ENCODE measurements at places on chromosomes 6 and 20.

DNA sequence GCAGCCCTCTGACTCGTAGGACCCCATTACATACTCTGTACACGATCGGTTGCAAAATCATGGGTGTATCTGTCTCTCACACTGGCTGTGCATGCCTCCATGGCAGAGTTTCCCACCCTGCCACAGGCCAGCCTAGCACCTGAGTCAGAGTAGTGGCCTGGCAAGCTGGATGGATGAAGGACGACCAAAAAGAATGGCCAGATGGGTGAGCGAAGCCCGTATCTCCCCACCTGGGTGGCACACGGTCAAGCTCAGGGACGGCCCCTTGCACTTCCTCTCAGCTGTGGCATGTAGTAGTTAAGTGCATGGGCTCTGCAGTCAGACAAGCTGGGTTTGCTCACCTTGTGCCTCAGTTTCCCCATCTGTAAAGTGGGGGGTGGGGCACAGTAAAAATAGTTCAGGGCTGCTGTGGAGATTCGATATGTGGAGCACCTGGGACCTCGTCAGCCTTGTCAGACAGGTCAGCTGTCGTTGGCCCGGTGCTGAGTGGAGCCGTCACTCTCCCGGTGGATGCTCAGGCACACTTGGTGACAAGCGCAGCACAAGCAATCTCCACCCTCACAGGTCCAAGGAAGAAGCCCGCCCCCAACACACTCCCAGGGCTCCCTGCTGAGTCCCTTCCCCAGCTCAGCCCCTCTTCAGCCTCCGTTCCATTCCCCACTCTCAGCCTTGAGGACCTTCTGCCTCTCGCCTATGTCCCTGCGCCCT is 12.6 kb downstream of the CPNE5 start:
- DNase-seq = no peak

DNA sequence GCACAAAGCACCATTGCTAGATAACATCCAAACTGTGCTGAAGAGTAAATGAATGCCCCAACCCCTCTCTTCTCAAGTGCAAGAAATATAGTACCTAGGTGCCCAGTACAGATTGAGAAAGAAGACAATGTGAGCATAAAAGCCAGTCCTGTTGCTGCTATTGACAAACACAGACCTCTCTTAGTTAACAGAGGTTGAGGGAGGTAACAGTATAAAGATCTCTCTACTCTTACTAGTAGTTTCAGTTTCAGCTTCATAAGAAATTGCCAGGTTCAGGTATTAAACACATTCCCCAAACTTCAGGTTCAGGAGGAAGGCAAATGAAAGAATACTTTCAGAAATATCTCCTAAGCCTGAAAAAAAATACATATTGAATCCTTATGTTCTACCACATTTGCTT is 31.4 kb downstream of the TBC1D32 start:
- no peak for DNase-seq

DNA sequence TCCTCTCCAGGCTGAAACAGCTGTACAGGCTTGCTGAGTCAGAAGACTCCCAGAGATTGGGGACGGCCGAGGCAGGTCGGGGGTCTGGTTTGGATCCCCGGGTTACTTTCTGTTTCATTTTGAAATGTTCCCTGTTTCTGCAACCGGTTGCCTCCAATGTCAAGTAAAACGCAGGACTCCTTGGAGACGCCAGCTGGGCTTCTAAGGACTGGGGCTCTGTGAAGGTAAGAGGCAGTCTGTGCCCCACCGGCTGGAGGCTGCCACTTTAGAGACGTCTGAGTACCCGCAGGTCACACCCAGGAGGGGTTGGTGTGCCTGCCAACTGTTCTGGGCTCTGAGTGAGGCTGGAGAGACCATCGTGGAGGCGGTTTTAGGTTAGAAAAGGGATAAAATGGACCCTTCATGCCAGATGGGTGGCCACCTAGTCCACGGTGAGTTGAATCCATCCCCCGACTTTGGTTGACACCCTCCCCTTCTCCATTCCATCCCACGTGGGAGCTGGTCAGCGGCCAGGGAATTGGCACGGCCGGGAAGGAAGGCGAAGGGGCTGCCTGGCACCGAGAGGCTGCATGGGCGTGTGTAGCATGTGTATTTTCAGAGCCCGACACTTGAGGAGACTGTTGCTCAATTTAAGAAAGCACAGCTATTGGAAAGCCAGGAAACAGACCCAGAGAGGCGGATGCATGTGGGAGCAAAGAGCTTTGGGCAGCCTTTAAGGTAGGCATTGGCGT is 240.9 kb downstream of the PHACTR1 start:
- DNase-seq = peak; percentile 76

GRCh38 chr20:54229566-54230160 is 21.8 kb downstream of the PFDN4 start:
- DNase-seq = no peak

DNA sequence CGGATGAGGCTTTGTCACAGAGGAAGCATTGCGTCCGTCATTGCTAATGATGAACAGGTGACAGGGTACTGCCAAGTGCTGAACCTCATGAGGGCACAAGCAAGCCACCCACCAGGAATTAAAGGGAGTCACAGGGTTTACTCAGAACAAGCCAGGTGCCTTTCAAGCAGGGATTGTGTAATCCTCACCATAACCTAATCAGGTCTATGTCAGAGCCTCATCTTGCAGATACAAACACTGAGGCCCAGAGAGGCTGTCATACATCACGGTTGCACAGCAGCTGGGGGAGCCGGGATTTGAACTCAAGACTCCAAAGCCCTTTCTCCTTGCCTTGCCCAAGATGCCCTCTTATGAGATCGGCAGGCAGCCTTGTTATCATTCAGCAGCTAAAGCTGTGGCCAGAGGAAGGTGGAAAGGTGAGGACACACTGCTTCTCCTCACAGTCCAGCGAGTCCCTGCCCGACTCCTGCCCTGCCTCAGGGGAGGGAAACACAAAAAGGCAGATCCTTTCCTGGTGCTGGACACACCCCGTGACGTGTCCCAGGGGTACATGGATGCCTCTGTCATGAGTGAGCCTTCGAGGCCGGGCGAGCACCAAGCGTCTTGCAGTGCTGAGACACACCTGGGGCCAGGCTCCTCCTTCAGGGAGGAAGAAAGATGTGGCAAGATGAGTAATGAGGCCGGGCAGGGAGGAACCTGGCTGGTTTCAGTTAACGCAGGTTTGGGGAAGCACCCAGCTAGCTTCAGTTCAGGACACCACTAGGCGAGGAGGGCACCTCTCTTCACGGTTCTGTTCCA is 214.9 kb downstream of the LY86 start:
- no peak for DNase-seq

- no peak for DNase-seq
Measured at GRCh38 chr6:131270534-131270933, 135.3 kb downstream of the AKAP7 start.

DNA sequence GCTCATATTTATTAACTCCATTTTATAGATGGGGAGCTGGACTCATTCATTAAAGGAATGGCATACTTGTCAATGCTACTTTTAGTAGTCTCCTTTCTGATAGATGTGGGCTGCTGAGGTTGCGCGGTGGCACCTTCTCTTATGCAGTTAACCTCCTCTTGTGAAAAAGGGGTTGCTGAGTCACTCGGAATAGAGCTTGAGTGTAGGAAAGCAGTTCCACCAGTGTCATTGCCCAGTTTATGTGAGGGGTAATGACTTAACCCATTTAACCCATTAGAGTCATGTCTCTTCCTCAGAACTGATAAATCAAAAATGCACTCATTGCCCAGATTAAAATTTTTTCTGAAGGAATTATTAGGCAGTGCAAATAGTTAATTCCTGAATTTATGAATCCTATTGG is 6.3 kb downstream of the MAPK14 start:
- peak; percentile 7 for DNase-seq

DNA sequence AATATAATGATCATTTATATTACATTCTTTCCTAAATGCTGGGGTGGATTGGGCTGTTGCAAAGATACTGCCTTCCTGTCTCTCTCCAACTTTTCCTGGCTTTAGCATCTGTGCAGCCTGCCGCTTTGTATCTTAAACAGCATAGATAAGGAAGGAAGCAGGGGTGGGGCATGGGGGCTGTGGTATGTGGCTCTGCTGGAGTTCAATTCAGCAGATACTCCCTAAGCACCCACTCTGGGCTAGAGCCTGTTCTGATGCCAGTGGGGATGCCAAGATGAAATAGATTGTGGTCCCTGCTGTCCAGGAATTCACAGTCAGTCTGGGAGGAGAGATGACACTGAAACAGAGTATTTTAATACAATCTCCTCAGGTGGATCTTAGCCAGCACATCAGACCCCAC is 56.8 kb downstream of the EIF2S2 start:
- DNase-seq = no peak

DNA sequence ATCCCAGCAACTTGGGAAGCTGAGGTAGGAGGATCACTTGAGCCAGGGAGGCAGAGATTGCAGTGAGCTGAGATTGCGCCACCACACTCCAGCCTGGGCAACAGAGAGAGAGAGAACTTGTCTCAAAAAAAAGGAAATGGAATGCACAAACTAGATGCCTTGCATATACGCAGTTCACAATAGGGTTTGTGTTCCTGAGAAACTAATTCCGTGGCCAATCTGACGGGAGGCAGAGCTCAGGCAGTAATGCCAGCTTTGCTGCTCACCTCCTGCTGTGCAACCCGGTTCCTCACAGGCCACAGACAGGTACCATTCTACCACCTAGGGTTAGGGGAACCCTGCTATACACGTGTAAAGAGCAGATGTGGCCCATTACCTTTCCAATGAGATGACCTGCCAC is 1.4 kb downstream of the CDK5RAP1 start:
- peak; percentile 42 for DNase-seq

DNA sequence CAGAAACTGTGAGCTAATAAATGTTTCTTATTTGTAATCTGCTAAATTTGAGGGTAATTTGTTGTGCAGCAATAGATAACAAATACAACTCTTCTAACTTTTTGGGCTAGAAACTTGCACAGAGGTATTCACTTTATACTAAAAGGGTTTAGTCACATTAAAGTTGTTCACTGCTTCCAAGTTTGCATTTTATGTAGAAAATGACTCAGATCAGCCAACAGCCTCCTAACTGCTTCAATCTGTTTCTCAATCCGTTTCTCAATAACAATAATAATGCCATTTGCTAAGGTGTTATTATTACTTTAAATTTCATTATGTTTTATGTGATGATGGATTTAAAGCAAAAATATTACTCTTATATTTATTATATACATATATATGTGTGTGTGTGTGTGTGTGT is 213.9 kb downstream of the CENPW start:
- DNase-seq = peak; percentile 14

DNA sequence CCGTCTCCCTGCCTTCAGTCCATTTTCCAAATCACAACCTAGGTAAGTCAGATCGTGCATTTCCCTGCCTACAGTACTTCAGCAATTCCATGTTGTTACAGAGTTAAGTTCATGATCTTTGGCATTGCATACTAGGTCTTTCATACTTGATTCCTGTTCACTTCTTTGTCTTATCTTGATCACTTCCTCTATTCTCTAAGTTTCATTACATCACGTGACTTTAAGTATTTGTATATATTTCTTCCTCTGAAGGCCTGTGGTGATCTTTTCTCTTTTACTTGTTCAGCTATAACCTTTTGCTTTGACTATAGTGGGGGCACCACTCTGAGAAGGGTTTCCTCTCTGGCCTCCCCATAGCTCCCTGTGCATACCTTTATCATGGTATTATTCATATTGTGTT is 100.2 kb downstream of the TRMT11 start:
- no peak for DNase-seq

GRCh38 chr20:35909176-35909575 is 45.1 kb downstream of the SCAND1 start:
- no peak for DNase-seq

DNA sequence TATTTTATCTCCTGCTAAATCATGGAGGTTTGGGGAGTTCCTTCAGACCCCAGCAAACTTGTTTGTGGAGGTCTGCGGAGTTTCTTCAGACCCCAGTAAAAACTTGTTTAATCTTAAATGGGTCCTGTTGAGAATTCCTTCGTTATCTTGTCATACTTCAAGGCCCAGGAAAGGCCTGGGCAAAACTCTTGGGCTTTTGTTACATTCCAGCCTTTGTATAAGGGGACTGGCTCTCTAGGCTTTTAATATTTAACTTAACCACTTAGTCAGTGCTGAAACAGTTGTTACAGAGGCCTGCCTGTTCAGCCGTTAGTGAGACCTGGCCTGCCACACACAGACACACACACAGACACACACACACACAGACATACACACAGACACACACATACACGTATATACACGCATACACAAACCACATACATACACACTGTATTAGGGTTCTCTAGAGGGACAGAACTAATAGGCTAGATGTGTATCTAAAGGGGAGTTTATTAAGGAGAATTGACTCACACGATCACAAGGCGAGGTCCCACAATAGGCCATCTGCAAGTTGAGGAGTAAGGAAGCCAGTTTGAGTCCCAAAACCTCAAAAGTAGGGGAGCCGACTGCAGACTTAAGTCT is 21.3 kb upstream of the CST3 start:
- DNase-seq = no peak

DNA sequence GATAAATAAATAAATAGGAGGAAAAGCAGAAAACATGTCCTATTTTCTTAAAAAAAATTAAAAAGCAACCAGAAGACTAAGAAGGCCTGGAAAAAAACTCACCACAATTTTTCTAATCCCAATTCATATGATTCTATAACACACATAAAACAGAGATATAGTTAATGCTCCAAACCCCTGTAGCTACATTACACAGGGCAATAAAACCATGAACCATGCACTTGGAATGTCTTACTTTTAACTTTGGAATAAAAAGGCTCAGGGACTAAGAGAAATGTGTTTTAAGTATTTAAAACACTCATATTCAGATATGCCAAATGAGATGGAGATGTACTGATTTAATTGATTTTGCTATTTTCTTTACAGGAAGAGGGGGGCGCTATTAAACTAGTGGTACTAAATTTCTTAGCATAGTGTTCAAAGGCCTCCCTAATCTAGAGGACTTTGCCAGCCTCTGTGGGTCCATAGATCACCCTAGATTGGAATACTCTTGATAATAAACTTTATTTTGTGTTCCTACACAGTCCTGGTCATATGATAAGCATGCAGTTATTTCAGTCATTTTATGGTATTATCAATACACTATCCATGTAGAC is 30.3 kb upstream of the GCM1 start:
- no peak for DNase-seq

DNA sequence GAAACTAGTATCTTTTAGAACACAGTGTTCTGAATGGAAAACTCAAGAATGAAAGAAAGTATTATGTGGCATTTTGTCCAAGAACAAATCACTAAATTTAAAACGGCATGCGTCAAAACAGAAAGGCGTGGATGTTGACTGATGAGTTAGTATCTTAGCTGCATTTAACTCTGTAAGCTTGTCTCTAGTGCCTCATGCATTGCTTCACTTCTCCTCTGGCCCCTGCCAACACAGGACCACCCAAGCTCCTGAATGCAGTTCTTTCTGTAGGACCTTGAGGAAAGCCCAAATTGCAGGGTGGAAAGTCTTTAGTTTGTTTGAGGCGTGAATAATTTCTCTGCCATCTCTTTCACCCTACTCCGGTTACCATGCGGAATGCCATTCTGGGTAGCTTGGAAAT is 632.2 kb downstream of the COL12A1 start:
- no peak for DNase-seq

- peak; percentile 94 for DNase-seq
Measured at GRCh38 chr6:37791156-37791919, 28.2 kb upstream of the ZFAND3 start.

GRCh38 chr6:3139090-3139903 is 18.0 kb downstream of the TUBB2A start:
- peak; percentile 71 for DNase-seq

All from fibroblast of gingiva (primary cell).